Lung (tissue), 17 donors: ENCODE measurements at places on chromosomes 5 and 9.

GRCh38 chr9:78213712-78214111, 22.2 kb upstream of the CEP78 start:
- peak; percentile 66 for DNase-seq

DNA sequence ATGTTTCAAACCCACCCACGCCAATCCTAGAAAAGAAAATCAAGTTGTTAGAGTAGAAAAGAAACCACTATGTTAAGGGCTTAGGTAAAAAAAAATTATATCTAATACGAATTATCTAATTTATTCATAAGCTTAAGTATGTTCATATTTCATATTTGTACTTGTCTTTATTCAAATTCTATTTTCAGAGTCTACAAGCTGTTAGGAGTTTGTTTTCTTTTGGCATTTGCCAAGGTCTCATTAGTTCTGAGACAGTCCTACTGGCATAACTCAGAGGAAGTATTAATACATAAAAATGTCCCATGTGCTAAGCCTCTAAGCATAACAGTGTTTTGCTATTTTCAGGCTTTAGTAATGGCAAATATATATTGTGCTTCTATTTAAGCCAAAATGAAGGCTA, 57.6 kb downstream of the STARD4 start:
- peak; percentile 76 for DNase-seq

GRCh38 chr5:56853698-56854097, 38.3 kb downstream of the MAP3K1 start:
- DNase-seq: no peak

DNA sequence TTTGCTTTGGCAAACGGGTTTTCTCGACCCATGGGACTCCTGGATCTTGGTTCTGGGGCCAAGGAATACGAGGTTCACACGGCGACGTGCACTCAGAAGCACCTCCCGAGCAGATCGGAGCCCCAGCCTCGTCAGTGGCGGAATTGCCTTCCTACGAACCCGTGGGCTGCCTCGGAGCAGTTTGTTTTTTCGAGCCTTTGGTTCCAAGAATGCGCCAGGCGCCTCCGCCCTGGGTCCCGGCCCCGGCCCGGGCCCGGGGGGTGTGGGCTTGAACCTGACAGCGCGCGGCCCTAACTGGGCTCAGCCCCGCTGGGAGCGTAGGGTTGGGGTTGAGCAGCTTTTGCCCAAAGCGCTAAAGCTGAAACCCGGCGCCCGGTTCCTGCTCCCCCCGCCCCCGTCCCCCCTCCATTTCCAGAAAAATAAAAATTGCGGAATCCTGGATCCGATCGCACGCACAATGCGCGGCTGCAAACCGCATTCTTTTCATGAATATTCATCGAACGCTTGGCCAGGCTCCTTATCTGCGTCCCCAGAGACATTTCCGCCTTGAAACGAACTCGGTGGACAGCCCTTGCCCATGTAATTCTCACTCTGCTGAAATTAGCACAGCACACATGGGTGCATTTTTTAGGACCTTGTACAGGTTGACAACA, 1.0 kb downstream of the BASP1 start:
- peak; percentile 63 for DNase-seq

- DNase-seq: peak; percentile 40
Observed at GRCh38 chr5:128925973-128926372, 39.3 kb upstream of the SLC27A6 start.

- DNase-seq: peak; percentile 94
Observed at GRCh38 chr9:96136992-96137670, 164.8 kb downstream of the HSD17B3 start.

DNA sequence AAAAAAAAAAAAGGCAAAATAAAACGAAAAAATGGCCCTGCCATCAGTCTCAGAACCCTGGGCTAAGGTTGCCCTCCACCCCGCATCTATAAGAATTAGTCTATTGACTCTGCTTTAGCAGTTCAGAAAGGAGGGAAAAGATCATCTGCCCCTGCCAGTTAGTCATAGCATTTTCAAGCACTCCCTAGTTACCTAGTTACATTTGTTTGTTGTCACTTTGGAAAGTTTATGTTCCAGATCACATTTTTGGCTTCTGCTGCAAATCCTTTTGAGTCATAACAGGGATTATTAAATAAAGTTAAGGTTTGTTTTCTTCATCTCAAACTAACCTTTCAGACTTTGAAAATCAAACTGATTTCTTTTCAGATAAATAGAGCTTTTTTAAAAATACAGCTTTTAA, 52.1 kb downstream of the AQP7 start:
- peak; percentile 32 for DNase-seq

DNA sequence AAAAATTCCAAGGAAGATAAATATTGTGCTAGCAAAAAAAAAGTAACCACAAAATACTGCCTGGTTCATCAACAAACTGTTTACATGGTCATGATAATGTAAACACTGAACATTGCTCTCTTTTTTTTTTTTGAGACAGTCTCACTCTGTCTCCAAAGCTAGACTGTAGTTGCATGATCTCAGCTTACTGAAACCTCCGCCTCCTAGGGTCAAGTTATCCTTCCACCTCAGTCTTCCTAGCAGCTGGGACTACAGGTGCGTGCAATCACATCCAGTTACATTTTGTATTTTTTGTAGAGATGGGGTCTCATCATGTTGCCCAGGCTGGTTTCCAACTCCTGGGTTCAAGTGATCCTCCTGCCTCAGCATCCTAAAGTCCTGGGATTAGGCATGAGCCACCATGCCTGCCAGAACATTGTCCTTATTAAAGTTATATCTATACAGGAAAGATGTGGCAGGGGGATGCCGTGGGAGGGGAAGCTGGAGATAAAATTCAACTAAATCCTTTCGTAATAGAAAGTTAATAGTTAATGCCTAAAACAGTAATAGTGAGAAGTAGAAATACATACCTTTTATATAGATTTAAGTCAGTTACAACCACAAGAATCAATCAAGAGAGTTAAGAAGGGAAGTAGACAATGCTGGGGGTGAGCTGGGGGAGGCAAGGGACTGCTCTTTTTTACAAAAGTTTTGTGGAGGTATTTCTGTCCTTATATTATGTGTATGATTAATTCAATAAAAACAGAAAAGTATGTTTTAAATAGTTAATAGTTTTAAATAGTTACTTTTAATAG, 52.3 kb downstream of the RGMB start:
- DNase-seq: no peak

GRCh38 chr5:100270023-100270771, 265.0 kb upstream of the FAM174A start:
- DNase-seq: peak; percentile 73

DNA sequence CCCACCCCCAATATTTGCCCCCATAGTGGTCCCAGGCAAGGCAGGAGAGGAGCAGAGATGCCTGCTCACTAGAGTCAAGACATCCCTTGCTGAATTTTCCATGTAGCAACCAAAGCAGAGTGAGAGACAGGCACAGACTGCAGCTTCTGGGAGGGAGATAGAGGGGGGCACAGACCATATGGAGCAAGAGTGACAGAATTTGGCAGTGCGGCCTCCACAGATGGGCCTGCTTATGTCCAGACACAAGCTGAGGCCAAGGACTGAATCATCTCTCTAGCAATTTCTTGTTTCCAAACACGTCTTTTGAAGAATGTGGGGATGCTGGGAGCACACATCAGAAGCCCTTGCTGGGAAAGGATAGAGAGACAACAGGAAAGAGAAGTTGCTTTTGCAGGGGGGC, 53.0 kb upstream of the ALDH1B1 start:
- peak; percentile 77 for DNase-seq

DNA sequence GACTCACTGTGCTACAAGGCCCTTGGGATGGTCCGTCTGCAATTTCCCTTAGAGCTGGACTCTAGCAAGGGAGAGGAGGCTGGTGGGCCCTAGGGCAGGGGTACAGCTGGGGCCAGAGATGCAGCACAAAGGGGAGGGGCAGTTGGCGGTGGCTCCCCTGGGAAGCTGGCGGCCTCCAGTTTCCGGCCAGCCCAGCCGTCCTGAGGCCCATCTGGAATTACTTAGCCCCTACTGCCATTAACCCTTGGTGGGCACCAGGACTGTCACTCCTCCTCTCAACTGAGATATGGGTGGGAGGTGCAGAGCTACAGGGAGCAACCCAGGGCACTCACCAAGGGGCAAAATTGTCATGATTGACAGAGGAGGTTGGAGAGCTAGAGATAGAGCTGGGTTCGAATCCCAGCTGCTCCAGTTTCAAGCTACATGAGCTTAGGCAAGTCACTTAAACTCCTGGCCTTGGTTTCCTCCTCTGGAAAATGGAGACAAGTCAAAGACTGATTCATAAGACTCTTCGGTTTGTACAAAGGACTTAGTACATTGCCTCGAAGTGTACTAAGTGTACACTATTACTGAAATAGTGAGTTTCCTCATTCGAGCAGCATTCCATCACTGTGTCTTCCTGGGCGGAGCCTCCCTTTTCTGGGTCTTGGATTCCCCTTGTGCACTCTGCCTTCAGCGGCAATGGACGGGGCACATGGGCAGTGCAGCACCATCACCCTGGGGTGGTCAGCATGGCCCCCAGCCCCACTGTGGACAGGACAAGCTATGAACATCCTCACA, 2.7 kb upstream of the PDGFRB start:
- DNase-seq: peak; percentile 78

DNA sequence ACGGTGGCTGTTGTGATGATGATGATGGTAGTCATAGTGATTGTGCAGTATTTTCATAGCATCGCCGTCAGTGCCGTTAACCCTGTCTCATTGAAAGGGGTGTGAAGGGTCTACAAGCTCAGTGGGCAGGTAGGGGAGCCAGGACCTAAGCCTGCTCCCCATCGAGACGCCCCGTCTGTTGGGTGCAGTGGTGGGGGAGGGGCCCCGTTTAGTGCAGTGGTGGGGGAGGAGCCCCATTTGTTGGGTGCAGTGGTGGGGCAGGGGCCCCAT, 68.6 kb downstream of the COL5A1 start:
- DNase-seq: no peak

GRCh38 chr9:2159521-2160454, 144.6 kb downstream of the SMARCA2 start:
- DNase-seq: peak; percentile 74

- no peak for DNase-seq
Observed at GRCh38 chr9:113933671-113934070, 57.6 kb downstream of the ZNF618 start.

GRCh38 chr5:169281625-169282024, 19.3 kb downstream of the SLIT3 start:
- peak; percentile 19 for DNase-seq

- no peak for DNase-seq
Observed at GRCh38 chr5:162990856-162991497, 446.4 kb upstream of the CCNG1 start.

GRCh38 chr5:103397739-103398581, 139.4 kb downstream of the MACIR start:
- no peak for DNase-seq

DNA sequence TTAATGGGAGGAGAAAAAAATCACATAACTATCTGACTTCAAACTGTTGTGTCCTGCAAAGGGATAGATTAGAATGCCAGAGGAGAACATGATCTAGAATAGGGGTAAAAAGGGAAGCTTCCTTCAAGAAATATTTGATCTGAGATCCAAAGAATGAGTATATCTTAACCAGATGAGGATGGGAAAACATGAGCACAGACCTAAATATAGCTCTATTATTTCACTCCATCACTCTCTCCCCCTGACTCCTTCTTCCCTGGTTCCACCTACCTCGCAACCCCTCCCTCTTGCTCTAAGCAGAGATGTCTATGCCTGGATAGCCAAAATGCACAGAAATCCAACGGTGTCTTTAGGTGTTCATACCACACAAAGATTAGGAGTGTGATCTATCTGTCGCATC, 36.4 kb downstream of the NR4A3 start:
- no peak for DNase-seq

DNA sequence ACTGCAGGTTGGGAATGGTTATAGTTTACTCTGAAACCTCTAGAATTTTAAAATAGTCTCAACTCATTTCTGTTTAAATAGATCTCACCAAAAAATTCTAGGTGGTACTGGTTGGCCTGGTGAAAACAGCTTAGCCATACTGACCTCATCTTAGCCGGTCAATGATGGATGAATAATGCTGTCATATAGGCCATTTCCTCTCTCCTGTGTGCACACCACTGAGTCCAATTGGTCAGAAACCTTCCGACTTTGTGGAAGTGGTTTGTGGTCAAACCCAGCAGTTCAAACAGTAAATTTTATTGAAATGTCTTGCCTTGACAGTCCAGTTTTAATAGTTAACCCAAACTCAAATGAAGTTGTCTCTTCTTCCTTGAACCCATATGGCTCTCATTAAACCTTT, 98.6 kb downstream of the GIN1 start:
- DNase-seq: no peak

GRCh38 chr9:72476617-72477437, 44.6 kb upstream of the TMC1 start:
- DNase-seq: no peak

DNA sequence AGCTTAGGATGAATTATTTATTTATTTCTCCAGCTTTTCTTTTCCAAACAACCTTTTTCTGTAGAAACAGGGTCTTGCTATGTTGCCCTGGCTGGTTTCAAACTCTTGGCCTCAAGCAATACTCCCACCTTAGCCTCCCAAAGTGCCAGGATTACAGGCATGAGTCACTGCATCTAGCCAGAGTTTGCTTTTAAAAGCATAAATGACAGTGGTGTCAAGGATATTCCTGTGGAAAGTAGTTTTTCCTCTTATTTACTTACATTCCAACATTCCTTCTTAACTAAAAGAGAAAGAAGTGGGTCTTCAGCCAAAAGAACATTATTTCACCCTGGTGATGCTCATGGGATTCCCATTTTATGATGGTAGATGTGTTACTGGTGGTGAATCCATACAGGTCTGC, 62.4 kb downstream of the GRIA1 start:
- DNase-seq: no peak

GRCh38 chr5:66986009-66986408, 210.6 kb downstream of the CD180 start:
- DNase-seq: no peak

- no peak for DNase-seq
Observed at GRCh38 chr9:5892456-5893133, 1.9 kb downstream of the MLANA start.

DNA sequence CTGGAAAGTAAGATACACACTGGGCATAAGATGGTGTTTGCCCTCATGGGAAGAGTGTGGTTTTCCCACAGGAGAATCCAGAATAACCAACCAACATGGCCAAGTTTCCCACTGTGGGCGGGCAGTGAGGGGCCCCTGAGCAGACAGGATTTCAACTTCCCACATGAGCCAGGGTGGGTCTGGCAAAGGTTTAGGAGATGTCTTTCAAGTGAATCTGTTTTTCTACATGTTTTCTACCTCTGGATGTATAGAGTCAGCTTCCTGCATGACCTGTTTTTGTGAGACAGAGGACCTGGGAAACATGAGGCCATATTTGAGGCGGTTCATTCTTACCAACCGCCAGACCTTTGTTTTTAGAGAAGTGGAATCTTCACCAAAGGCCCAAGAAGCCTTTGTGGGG, 100.5 kb downstream of the TLE4 start:
- no peak for DNase-seq

DNA sequence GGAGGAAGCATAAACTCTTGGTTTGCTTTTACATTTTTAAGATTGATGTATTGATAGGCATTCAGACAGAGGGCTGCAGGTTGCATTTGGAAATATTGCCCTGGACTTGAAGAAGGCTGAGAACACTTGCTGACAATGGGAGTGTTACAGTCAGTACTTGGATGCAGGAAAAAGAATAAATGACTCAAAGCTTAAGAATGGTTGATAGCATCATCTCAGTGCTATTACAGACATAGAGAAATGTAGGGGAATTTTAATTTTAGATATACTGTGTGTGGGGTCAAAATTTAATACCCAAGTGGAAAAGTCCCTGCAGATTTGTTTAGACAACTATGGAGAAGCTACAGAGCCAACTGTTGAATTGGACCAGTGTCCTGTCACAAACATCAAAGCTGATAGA, 101.1 kb downstream of the ISL1 start:
- no peak for DNase-seq

- no peak for DNase-seq
Observed at GRCh38 chr5:154044581-154044980, 5.8 kb downstream of the MFAP3 start.
